ENCODE measurements at places on chromosomes 13 and 19.

DNA sequence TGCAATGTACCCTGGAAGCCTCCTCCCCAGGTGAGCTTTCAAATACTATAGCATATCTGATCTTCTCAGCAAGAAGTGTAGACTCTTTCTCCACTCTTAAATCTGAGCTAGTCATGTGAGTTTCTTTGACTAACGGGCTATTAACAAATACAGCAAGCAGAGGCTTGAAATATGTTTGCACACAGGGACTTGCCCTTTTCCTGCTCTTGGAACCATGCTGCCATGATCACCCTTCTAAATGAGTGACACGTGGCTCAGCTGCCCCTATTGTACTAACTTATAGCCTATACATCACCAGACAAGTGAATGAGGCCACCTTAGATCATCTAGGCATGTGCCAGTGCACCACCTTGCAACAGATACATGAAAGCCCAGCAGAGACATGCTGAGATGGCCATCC lies 13.3 kb upstream of the SUCLA2 start:
- no peak for DNase-seq

DNA sequence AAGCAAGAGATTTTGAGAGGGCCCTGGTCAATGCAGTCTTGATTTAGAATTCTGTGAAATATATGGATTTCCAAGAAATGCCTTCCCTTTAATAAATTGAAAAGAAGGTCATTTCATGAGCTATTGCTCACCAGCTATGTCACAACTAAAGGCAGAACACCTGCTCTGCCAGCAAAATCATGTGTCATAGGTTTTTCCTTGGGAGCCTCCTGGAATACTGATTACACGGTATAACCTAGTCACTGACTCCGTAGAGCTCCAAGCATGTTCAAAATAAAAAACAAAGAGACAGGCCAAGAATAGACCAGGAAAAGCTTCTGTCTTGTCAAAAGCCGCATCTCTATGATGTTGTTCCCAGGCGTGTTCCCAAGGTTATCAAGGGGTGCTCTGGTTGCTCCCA lies 45.5 kb downstream of the HSPH1 start:
- DNase-seq, result no peak

- DNase-seq, result no peak
Measured at GRCh38 chr13:45226024-45226423, 25.2 kb upstream of the KCTD4 start.

DNA sequence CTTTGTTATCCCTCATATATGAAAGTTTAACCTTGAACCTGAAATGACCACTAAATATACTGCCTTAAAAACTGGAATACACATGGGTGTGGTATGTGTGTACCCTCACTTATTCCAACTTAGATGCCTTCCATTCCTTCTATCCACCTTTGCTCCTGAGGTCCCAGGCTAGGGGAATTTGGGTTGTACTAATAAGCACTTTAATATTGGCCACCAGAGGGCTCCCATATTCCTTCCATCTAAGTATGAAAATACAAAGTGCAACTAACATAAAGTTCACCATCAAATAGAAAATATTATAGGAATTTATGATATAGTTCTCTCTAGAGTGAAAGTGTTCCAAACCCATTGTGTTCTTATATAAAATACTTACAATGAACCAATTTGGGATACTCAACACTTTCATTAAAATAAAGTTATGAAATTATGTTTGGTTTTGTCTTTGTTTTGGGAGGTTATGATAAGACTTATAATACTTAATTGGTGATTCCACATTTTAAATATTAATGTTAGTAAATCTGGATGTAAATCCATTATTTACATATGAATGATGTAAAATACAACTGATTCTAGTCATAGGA lies 62.3 kb downstream of the ITGBL1 start:
- DNase-seq, result no peak
